ENCODE measurements at places on chromosomes 5 and 9. TPM values are rescaled to one million over a fixed set of nuclear protein-coding genes. Genes with fewer than 3 reads are reported as not detected.

PDE6A gene
- total RNA-seq = not detected

DOCK2 gene
- total RNA-seq = 5.4 TPM

CAMK4 gene
- 10.3 TPM for total RNA-seq

GABRA1 gene
- total RNA-seq = not detected

PCDH12 gene
- under 0.01 TPM for total RNA-seq

SLC27A6 gene
- under 0.01 TPM for total RNA-seq

PDGFRB gene
- 69.6 TPM for total RNA-seq

PLK2 gene
- total RNA-seq = 543 TPM

OBP2B gene
- not detected for total RNA-seq

All from smooth muscle cell of the umbilical artery (primary cell).